Gastrocnemius medialis (tissue), 4 donors: ENCODE measurements at places on chromosomes 13 and 19.
A peak's percentile ranks its signal among the peaks of the same experiment; 100 is the strongest.

DNA sequence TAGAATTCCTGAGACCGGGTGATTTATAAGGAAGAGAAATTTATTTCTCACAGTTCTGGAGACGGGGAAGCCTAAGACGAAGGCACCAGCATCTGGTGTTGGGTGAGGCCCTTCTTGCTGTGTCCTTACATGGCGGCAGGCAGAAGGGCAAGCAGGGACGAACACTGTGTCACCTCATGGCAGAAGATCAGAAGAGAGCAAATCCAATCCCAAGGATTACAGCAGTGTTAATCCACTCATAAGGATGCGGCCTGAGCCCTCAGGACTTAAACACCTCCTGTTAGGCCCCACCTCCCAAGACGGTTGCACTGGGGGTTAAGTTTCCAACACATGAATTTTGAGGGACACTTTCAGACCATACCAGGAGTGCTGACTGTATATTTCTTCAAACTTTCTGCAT lies 6.7 kb upstream of the FBL start:
- H3K4me3 ChIP-seq: no peak overlapping the region
- DNase-seq: no peak
- H3K27ac ChIP-seq: no peak overlapping the region

DNA sequence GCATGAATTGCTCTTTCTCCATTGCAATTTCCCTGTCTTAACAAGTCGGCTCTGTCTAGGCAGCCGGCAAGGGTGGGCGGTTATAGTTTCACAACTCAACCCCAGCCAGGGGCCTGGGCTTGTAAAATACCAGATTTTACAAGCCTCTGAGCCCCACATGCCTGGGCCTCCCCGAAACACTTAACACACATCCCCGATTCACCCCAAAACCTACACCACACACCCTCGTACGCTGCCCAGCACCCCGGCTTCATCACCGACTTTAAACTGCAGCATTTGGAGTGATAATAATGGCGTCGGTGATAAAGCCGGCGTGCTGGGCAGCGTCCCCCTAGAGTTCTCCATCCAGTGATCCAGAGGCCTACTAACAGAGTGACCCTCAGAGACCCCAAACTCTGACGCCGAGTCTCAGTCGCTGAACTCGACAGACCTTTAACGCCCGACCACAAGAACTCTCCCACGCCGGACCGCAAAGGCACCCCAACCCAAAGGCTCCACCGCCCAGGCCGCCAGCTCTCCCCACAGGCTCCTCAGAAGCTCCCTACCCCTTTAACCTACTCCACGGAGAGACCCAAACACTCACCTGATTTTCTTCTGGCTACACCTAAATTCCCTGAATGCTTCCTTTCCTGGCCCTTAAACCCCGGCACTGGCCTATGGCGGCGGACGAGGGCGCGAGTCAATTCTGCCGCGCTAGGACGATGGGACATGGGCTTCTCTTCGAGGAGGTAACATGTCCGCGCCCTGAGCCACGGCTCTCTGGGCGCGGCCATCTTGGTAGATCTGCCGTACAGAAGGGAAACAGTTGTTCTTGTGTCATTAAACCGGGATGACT lies at the start of gene ZNF649:
TSS of gene ZNF649 (minus strand) at position 687 of the 835 bp plus-strand sequence. CDS start 4,910 bp downstream, outside the sequence.
- peaks cover 10% of the 10 kb centered on the region for H3K4me1 ChIP-seq
- peak within 1 kb of the TSS; percentile 75 for H3K4me3 ChIP-seq
- H3K27me3 ChIP-seq: peaks cover 9% of the 10 kb centered on the region
- H3K36me3 ChIP-seq: peaks cover 35% of the 10 kb centered on the region
- H3K27ac ChIP-seq: peak within 1 kb of the TSS; percentile 87

DNA sequence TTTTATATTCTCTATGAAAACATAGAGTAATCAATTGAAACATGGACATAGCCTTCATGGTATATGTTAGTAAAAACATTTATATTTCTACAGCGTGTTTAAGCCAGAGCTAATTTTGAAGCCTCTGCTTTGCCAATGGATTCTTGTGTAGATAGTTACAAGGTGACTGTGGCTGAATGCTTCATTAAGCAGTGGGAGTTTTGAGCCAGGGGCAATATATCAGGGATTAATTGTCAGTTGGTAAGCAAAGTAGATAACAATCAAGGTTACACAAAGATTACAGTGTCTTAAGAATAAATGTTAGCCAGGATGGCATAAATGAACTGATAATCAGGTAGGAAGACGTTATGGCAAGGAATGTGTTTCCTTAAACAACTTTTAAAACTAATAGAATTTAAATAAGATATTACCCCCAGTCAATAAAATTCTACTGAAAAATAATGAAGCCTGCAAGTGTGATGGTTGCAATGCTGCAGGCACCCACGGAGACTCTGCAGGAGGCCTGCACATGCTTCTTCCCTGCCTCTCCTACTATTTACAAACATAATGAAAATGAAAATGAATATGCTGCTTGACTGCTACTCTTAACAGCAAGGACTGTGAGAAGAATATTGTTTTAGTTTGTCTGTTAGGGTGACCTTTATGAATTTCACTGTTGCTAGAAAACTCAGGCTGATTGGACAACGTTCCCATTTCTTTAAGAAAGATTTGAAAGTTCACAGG lies 588.5 kb downstream of the GPC5 start:
- DNase-seq: no peak
- no peak overlapping the region for H3K27ac ChIP-seq
- no peaks in the 10 kb centered on the region for H3K36me3 ChIP-seq
- H3K4me1 ChIP-seq: no peaks in the 10 kb centered on the region
- H3K4me3 ChIP-seq: no peak overlapping the region

GRCh38 chr13:45224176-45224575 lies 23.3 kb upstream of the KCTD4 start:
- no peak overlapping the region for H3K4me3 ChIP-seq
- no peaks in the 10 kb centered on the region for H3K27me3 ChIP-seq
- H3K4me1 ChIP-seq: peaks cover 10% of the 10 kb centered on the region
- no peak overlapping the region for H3K27ac ChIP-seq
- DNase-seq: no peak
- H3K36me3 ChIP-seq: no peaks in the 10 kb centered on the region

DNA sequence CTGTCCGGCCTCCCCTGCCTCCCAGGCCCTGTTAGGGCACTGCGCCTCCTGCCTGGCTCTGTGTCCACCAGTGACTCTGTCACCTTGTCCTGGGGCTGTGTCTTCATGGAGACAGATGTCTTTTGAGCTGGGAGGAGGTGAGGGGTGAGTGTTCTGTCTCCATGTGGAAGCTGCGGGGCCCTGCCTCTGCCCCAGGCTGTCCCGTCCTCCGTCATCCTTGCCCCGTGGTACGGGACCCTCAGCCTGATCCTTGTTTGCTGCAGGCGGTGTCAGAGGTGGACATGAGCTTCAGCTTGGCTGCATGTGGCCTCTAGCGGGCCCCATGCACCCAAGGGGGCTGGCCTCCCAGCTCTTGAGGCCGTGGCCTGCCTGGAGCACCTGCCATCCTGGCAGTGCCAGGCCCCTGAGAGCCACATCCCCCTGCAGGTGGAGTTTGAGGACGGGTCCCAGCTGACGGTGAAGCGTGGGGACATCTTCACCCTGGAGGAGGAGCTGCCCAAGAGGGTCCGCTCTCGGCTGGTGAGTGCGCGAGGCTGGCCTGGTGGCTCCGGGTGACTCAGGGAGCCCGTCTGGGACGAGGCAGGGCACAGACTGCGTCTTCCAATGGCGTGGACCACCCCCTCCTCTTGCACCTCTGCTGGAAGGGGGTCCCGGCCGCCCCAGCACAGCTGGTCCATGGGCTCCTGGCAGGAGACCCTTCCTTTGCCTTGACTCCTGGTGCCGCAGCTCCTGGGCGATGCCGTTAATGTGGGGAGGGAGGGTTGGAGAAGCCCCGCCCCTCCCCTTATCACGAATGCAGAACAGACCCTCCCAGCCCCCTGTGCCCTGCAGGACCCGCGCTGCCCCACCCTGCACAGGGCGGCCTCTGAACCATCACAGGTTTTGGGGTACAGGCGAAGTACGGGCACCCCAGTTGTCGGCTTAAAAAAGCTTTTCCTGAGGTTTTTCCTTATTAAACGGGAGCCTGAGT lies 181.3 kb downstream of the KDM4B start:
- no peaks in the 10 kb centered on the region for H3K27me3 ChIP-seq
- H3K27ac ChIP-seq: no peak overlapping the region
- DNase-seq: no peak
- peaks cover 40% of the 10 kb centered on the region for H3K36me3 ChIP-seq

- no peaks in the 10 kb centered on the region for H3K36me3 ChIP-seq
- H3K27me3 ChIP-seq: no peaks in the 10 kb centered on the region
- DNase-seq: no peak
- no peak overlapping the region for H3K4me3 ChIP-seq
These were observed 488.8 kb downstream of the KCTD12 start for GRCh38 chr13:76397413-76397812.

DNA sequence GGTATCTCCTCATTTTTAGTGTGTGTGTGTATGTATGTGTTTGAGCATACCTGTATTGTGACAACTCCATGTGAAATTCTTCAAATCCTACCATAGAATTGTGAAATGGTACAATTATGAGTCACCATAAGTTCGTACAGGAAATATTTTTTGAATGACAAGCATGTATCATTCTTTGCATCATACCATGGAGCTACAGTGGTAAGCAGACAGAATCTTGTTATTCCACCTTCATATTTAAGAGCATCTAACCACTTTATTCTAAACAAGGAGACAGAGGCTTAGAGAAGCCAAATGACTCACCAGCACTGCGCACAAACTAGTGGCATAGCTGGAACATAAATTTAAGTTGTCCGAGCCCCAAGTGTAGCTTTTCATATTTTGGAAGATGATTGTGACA lies 4.5 kb upstream of the EPSTI1 start:
- no peak overlapping the region for H3K27ac ChIP-seq
- peaks cover under 1% of the 10 kb centered on the region for H3K4me1 ChIP-seq
- no peaks in the 10 kb centered on the region for H3K27me3 ChIP-seq
- no peaks in the 10 kb centered on the region for H3K36me3 ChIP-seq
- no peak for DNase-seq
- H3K4me3 ChIP-seq: no peak overlapping the region

DNA sequence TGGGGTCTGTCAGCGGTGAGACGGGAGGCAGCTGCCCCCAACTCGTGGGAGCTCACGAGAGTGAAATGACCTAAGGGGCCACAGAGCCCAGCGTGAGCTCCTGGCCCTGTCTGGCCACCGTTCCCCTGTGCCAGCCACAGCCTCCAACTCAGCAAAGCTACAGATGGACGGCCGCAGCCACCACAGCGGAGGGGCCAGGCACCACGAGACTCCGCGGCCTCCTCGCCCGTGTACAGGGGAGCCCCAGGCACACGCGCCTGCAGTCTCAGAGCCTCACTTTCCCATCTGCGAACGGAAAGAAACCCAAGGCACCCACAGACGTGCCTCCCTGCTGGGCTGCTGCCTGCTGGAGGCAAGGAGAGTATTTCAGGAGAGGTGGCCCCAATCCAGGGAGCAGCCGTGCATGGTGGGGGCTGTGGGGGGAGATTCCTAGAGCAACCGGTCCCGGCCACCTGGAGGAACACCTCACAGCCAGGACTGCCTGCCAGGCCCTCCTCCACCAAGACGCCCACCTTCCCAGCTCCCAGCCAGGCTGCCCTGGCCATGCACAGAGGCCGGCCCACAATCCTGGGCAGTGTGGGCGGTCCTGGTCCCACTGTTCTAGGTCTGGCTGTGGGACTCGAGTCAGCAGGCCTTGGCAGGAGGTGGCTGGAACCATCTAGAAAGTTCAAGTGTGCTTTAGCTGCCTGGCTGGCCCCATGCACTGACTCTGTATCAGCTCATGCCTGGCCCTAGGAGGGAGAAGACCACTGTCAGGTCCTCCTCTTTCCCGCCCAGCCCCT lies 1.9 kb downstream of the MKNK2 start:
- peak overlapping the region; percentile 100 for H3K27ac ChIP-seq
- H3K27me3 ChIP-seq: no peaks in the 10 kb centered on the region
- peak; percentile 71 for DNase-seq
- H3K36me3 ChIP-seq: no peaks in the 10 kb centered on the region

DNA sequence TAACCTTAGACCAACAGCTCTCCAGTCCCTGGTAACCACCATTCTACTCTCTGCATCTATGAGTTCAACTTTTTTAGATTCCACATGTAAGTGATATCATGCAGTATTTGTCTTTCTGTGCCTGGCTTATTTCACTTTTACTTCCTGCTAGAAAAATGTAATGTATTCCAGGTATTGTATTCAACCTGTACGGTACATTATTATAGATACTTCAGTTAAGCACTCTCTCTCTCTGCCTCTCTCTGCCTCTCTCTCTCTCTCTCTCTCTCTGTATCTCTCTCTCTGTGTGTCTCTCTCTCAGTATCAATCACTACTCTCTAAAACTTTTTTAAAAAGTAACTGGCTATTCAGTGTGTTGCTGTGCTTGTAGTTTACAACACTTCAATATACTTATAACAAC lies 8.4 kb downstream of the DACH1 start:
- no peaks in the 10 kb centered on the region for H3K36me3 ChIP-seq
- peaks cover 2% of the 10 kb centered on the region for H3K27me3 ChIP-seq
- no peak overlapping the region for H3K4me3 ChIP-seq
- H3K4me1 ChIP-seq: no peaks in the 10 kb centered on the region
